ENCODE measurements at places on chromosomes 5 and 9. TPM values are rescaled to one million over a fixed set of nuclear protein-coding genes. Genes with fewer than 3 reads are reported as not detected.

GRCh38 chr5:154098465-154098864, 59.7 kb downstream of the MFAP3 start:
- DNase-seq, result no peak

DRD1 gene
- total RNA-seq, result not detected

- DNase-seq, result no peak
Observed at GRCh38 chr5:53972314-53972713, 338.1 kb downstream of the ARL15 start.

CD72 gene
- 67.6 TPM for total RNA-seq

DNA sequence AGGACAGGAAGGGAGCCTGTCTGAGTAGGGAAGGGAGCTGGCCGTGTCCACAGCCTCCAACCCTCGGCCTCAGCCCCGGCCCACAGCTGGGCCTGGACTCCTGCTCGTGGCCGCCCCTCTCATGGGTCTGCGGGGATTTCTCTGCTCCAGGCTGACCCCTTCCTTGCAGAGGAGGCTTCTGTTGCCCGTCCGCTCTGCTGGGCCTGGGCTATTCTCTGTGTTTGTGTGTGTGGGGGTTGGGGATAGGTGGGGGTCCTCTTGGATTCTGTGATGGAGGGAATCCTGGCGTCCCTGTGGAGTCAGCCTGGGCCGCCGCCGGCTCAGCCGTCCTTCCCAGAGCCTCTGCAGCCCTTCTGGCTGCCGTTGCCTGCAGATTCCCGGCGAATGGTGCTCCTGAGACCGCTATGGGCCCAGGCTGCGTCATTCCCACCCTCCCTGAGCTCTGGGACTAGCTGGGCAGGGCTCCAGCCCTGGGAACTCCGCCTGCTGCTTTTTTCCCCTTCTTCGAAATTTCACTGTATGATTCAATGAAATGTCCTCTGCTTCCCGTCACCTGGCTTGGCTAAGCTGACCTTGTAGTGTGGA, 64.2 kb downstream of the FGF18 start:
- no peak for DNase-seq

GRCh38 chr9:123490688-123491087, 134.7 kb downstream of the CRB2 start:
- no peak for DNase-seq

GFI1B gene
- 3.3 TPM for total RNA-seq

RLN2 gene
- 3.8 TPM for total RNA-seq

PCDHGB3 gene
- total RNA-seq, result 6.1 TPM
